Stimulated activated CD4-positive, alpha-beta T cell treated with anti-CD3 and anti-CD28 coated beads, Interleukin-15, amount 100 ng/mL, for 48 hours (primary cell): ENCODE measurements at places on chromosomes 7 and 10.

GRCh38 chr10:1515780-1516491 lies 221.4 kb downstream of the ADARB2 start:
- DNase-seq = no peak

DNA sequence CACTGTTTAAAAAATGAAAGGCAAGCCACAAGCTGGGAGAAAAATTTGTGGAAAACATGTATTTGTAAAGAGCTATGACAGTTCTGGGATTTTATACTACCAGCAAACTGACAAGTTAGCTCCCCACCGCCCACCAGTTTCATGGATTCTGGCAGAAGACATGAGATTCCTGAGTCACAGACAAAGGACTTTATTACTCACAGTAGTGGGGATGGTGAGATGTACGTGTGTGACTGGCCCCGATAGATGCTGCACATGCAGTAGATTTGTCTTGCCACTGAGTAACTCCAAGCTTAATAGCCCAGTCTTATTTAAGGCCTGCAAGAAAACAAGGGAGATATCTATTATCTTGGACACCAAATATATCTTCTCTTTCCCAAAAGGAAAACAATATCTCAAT lies 281.7 kb downstream of the AHR start:
- DNase-seq = no peak

DNA sequence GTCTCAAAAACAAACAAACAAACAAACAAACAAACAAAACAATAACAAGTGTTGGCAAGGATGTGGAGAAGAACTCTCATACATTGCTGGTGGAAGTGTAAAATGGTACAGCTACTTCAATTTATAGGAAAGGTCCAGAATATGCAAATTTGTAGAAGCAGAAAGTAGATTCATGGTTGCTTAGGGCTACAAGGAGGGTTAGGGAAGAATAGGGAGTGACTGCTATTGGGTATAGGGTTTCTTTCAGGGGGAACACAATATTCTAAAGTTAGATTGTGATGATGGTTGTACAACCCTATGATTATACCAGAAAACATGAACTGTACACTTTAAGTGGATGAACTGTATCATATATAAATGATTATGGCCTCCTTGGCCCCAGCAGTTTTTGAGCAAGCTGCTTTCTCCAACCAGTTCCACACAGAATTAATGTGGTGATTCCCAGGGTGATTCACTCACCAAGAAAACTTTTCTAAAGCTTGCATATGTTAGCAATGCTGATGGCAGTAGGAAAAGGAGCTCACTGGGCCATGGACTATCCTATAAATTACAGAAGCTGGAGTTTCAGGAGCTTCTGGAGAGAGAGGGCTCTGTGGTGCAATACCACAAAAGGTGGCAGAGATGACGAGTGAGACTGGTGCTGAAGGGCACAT lies 52.8 kb upstream of the KCNIP2 start:
- no peak for DNase-seq

DNA sequence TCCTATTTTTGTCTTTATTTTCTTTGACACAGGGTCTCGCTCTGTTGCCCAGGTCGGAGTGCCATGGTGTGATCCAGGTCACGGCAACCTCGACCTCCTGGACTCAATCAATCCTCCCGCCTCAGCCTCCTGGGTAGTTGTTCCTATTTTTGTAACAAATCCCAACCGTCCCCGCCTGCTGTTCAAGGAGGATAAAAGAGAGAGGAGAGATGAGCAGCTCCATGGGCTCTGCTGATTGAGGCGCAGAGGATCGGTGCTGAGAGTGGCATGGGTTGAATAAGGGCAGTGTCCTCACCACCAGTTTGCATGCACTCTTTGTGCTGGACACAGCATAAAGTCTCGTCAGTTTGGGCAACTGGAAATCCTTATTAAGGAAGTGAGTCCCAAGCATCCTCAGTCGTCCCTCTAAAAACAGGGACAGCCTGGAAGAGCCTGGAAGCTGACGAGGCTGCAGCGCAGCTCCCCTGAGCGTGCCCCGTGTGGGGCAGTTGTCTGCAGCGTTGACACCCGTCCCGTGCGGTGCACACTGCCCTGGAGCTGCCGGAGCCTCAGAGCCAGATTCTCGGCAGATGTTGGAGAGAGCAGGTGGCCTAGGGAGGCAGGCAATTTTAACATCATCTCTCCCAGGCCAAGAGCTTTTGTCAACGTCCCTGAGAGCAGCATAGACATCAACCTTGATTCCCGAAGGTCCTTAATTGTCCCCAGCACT lies 404.2 kb upstream of the RNF32 start:
- DNase-seq = no peak

DNA sequence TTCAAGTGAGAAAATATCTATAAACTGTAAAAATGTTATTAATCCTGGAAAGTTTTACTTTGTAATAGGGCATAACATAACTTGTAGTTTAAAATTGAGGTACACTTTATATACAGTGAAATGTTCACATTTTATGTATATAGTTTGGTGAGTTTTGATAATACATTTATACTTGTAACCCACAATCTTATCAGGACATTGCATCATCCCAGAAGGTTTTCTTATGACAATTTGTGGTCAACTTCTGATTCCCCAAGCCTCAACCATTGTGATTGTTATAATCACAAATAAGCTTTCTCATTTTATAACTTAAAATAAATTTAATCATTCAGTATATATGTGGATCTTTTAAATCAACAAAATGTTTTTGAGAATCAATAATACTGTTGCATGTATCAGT lies 151.1 kb downstream of the TFPI2 start:
- no peak for DNase-seq

DNA sequence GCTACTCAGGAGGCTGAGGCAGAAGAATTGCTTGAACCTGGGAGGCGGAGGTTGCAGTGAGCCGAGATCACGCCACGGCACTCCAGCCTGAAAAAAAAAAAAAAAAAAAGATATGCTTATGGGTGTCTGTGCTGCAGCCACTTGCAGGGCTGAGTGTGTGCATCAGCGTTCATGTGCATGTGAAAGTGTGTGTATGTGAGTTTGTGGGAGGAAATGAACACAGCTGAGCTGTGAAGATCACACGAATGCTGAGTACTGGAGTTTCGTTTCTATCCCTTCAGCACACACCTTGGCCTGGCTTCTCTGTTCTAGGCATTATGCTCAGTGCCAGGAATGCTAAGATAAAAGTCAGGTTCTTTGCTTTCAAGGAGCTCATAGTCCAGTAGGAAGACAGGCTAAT lies 12.0 kb upstream of the SVOPL start:
- no peak for DNase-seq

DNA sequence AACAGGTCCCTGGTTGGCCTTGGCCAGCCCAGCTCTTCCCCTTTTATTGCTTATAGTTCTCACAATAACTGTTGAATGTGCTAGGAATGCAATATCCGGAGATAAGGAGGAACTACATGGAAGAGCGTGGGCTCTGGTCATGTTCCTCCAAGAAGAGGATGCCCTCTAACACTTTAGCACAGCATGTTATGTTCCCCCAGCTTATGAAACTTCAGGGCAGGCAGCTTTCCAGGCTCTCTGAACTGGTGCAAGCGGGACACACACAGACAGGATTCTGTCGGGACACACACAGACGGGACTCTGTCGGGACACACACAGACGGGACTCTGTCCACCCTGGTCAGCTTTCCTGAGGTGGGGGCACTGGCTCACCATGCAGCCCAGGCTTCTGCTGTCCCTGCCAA lies 141.6 kb downstream of the PKD1L1 start:
- DNase-seq = no peak

DNA sequence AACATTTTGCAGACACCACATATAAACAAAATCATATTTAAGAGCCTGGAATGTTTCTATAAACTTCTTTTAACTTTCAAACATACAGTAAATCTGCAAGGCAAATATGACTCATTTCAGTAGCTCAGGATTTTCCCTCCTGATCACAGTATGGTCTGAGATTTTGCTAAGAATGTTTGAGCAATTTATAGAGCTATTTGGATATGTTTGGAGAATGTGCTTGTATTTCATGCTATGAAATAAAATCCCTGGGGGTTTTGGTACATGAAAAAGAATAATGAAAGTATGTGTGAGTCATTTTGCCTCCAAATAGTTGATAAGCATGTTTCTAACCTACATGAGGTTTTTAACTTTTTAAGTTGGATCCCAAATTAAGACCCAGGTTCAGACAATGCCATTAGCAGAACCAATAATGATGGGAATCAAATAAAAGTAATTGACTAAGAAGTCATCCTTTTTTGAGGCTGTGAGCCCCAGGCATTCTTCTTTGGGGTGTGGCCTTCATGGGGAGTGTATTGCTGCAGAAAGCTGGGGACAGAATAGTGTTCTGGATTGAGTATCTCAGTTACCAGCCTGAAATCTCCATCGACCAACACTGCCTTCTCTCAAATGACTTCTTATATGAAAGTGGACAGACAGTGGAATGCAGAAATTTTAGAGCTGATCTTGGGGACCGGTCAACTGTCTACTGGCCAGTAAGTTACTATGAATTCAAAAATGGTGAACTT lies 66.1 kb upstream of the AGBL3 start:
- DNase-seq = no peak

- DNase-seq = no peak
These were observed 47.3 kb upstream of the AUTS2 start for GRCh38 chr7:69550991-69551390.
